Left ventricle myocardium inferior (tissue), 1 donor: ENCODE measurements at places on chromosomes 6 and 20. TPM values are rescaled to one million over a fixed set of nuclear protein-coding genes. Genes with fewer than 3 reads are reported as not detected.

The SLC17A4 gene
- total RNA-seq, result not detected

The ESR1 gene
- 1.6 TPM for total RNA-seq

The SLC4A11 gene
- total RNA-seq, result 0.11 TPM

The STX11 gene
- total RNA-seq, result 6.8 TPM

The CYP39A1 gene
- 5.4 TPM for total RNA-seq

The PTK6 gene
- not detected for total RNA-seq

The UBD gene
- not detected for total RNA-seq

The MATN4 gene
- total RNA-seq, result not detected

The C6orf52 gene
- 1.5 TPM for total RNA-seq

The COL19A1 gene
- total RNA-seq, result 1.9 TPM

The ADAM33 gene
- 10.8 TPM for total RNA-seq

The BNIP5 gene
- total RNA-seq, result not detected

The LBP gene
- 0.19 TPM for total RNA-seq

The TINAG gene
- total RNA-seq, result 0.41 TPM

The NRSN1 gene
- total RNA-seq, result not detected

The FHL5 gene
- total RNA-seq, result 5.3 TPM
